Retinal pigment epithelial cell (primary cell): ENCODE measurements at places on chromosomes 16 and 17.

DNA sequence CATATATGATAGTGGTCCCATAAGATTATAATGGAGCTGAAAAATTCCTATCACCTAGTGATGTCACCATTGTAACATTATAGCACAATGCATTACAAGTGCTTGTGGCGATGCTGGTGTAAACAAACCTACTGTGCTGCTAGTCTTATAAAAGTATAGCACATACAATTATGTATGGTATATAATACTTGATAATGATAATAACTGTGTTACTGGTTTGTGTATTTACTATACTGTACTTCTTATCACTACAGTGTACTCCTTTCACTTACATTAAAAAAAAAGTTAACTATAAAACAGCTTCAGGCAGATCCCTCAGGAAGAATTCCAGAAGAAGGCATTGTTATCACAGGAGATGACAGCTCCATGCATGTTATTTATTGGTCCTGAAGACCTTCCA lies 122.0 kb upstream of the NACA2 start:
- DNase-seq = no peak

- no peak for DNase-seq
These were observed 22.7 kb downstream of the SLC6A4 start for GRCh38 chr17:30212750-30213149.

DNA sequence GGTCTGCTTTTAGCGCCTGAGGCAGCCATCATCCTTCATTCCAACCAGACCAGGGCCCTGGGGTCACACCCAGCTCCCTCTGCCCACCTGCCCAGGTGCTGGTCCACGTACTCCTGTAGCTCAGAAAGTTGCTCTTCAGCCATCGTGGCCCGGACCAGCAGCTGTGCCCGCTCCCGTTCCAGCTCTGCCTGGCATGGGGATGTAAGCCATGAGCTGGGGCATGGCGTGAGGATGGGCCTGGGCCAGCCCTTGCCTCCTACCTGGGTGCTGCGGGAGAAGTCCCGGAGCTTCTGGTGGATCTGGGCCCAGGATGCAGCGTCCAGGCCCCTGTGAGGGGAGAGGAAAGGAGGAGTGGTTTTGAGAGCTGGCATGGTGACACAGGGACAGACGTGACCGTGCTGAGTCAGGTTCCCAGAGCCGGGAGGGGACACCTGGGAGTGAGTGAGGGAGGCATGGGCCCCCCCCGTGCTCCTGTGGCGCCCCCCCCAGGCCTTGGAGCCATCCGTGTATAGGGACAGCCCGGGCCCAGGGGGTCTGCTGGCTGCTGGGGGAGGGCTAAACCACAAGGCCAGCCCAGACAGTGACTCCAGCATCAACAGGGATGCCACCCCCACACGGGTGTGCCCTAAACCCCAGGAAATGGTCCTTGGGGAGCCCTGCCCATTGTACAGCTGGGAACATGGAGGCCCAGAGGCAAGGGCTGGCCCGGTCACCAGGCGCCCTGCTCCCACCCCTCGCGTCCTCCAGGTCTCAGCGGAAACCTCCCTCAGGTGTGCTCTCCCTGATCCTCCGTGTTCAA lies 2.1 kb downstream of the ANTKMT start:
- no peak for DNase-seq

DNA sequence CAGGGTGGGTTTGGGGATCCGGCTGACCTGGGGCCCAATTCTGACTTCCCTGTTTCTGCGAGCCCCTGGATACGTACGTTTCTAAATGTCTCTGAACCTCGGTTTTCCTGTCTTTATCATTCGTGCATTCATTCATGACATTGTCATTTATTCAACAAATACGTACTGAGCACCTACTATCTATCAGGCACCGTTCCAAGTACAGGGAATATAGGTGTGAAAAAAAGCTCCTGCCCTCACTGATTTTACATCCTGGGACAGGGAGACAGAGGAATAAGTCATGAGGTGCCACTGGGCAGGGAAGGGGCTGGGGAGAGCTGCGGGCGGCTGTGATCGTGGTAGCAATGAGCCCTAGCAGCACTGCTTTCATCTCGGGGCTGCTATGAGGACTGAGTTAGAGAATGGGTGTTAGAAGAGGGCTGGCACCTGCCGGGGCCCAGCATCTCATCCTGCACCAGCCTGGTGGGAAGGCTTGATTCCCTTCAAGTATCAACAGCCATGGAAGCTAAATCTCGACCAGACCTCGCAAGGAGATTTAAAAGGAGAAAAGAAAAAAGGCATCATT lies 88.3 kb upstream of the DNAH17 start:
- no peak for DNase-seq

- no peak for DNase-seq
These were observed 21.4 kb downstream of the THUMPD1 start for GRCh38 chr16:20720251-20720650.
